ENCODE measurements at places on chromosomes 1 and 21.

- no peak for DNase-seq
Measured at GRCh38 chr1:235913311-235913710, 46.6 kb upstream of the LYST start.

DNA sequence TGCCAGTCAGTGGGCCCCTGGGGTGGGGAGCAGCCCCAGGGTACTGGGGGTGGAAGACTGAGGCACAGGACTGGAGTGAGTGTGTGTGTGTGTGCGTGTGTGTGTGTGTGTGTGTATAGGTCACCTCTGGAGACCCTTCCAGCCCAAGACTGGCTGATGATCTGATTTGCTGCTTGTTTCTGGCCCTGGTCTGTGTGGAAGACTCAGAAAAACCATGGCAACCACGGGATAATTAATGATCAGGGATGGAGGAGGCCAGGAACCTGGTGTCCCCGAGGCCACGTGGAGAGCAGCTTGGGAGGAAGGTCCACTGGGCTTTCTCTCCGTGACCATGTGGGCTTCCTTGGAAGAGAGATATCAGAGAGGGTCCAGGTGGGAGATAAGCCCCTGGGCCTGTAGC, 4.8 kb upstream of the ACTL8 start:
- no peak for DNase-seq

DNA sequence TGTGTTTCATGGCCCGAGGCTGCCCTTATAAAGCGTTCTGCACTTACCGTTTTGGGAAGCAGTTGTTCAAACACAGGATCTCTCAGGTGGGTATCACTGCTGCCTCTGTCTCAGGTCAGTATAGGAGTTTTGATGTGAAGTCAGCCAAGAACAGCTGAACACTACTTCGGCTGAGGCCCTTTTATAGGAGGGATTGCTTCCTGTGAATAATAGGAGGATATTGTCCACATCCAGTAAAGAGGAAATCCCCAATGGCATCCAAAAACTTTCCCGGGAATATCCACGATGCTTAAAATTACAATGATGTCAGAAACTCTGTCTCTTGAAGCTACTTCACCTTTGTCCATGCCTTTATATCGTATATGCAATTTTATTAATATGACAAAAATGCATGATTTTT, at the start of gene SELE:
Gene SELE, minus strand, starts transcription at position 156 of the 400 bp plus-strand sequence. CDS start 467 bp downstream, outside the sequence.
- no peak for DNase-seq

DNA sequence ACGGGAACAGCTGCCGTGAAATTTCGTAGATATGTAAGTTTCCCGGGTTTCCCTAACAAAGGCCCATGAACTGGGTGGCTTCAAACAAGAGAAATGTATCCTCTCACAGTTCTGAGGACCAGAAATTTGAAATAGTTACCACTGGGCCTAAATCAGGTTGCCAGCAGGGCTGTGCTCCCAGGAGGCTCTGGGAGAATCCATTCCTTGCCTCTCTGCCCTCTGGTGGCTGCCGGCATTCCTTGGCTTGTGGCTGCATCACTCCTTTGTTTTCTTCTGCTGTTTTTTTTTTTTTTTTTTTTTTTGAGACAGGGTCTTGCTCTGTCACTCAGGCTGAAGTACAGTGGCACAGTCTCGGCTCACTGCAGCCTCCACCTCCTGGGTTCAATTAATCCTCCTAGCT, 23.7 kb downstream of the UMODL1 start:
- no peak for DNase-seq

DNA sequence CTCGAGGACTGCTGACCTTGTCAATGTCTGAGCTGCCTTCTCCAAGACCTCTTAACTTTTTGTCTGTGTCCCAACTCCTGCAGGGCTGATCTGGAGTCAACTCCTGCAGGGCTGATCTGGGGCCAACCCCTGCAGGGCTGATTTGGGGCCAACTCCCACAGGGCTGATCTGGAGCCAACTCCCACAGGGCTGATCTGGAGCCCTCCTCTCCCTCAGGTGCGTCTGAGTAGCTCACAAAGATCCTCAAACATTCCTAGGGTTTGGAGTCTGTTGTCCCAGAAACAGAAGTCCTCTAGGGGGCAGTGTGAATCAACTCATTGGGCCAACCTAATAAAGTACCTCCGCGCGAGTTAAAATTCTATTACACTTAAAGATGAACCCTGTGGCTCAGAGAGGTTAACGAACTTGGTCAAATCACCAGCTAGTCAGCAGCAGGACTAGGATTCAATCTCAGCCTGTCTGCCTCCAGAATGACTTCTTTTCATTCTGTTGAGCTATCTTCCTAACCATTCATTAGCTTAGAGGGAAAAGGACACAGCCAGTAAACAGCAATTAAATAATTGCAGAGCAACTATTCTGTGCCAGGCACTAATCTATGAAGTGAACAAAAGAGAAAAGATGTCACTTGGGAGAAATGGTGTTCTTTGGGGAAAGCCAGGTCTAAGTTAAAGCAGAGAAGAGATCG, 17.2 kb upstream of the RLF start:
- peak; percentile 21 for DNase-seq

DNA sequence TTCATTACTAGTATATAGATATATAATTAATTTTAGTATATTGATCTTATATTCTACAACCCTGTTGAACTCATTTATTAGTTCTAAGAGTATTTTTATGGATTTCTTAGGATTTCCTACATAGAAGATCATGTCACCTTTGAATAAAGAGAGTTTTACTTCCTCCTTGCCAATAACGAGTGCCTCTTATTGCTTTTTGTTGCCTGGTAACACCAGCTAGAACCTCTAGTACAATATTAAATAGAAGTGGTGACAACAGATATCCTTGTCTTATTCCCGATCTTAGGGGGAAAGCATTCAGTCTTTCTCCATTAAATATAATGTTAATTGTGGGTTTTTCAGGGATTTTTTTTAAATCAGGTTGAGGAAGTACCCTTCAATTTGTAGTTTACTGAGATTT, 40.8 kb downstream of the WNT2B start:
- no peak for DNase-seq

- no peak for DNase-seq
Measured at GRCh38 chr1:214289574-214290272, 8.8 kb downstream of the SMYD2 start.

DNA sequence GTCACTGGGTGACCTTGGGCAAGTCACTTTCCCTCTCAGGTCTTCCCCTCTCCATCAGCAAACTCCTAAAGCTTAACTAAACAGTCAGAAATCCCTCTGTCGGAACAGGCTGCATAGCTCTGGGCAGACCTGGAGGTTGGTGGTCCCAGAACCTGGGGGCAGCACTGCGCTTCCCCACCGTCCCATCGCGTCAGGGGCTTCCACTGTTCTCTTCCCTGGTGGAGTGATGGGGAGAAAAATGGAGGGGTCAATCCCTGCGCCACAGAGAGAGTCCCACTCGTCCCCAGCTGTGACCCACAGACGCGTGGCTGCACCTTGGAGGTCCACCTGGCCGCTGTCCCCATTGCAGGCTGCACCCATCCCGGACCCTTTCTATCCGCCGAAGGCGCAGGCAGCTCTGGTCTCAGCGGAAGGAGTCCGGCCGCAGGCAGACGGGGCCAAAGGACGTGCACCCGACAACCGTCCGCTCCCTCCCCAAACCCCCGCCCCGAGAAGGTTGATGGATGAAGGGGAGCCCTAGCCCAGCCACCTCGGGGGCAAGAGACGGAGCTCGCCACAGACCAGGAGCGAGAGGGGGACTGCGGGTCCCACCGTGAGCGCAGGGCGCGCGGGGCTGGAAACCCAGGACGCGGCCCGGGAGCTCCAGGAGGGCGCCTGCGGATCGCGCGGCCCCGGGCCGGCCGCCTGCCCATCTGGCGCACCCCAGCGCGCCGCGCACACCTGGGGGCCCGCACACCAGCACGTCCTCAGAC, 588 bp upstream of the WNT3A start:
- no peak for DNase-seq

- no peak for DNase-seq
Measured at GRCh38 chr1:25435397-25436108, 4.9 kb downstream of the MACO1 start.

- no peak for DNase-seq
Measured at GRCh38 chr1:11068600-11069473, 9.0 kb upstream of the SRM start.

- DNase-seq, result no peak
Measured at GRCh38 chr1:99613716-99614115, 32.2 kb upstream of the PALMD start.

- peak; percentile 25 for DNase-seq
Measured at GRCh38 chr1:66182551-66183178, 351.3 kb upstream of the SGIP1 start.

DNA sequence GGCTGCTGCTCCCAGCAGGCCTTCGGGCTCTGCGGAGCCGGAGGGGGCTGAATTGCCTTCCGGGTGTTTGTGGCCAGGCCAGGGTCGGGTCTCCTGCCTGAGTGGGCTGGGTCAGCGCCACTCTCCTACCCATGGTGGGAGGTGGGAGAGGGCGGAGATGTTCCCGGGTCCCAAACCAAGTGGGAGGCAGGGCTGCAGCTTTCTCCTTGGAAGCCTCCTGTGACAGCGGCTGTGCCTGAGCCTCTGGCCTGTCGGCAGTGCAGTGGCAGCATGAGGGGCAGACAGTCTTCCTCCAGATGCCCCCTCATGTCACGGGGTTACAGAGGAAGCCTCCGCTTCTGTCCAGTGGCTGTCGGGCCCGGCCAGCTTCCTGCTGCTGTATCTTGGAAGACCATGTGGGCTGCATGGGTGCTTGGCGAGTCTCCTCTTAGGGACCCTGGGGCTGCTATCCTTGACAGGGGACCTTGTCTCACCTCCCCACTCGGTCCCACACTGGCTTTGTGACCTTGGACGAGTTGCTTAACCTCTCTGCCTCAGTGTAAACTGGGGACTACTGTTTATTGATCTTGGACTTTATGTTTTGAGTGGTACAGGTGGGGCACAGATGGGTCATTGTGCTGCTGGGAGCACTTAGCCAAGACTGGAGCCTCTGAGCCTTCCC, 4.3 kb downstream of the SKI start:
- no peak for DNase-seq

- no peak for DNase-seq
Measured at GRCh38 chr21:27321791-27322190, 354.9 kb upstream of the ADAMTS5 start.

GRCh38 chr1:154219541-154219940, 1.2 kb upstream of the UBAP2L start:
- no peak for DNase-seq

DNA sequence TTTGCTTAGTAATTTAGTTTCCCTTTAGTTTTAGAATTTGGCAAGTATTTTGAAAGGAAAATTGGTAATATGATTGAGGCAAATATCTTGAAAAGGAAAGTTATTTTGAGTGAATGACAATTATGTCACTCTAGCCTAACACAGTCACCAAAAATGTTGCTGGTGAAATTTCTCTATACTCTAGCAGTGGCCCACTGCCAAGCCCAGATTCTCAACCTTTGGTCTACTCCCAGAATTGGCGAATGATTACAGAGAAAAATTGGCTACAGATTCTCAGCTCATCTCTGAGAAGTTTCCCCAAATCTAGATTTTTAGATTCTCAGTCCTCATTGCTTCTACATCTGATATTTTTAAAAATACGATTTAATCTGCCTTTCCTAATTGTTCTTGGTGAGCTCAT, 84.9 kb downstream of the PIGK start:
- DNase-seq, result no peak

DNA sequence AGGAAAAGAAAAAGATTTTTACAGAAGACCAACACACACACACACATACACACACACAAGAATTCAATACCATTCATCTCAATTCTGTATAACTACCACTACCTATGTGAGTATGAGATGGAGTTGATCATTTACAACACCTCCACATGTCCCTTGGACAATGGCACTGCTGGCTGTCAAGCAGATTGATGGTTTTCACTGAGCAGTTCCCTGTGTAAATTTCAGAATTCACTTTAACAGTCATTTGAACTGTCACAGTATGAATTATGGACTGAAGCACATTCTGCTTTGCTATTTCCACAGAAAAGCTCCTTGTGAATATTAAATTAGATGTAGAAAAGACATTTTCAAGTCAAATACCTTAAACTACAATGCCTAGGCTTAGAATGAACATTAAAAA, 14.3 kb downstream of the KCNT2 start:
- no peak for DNase-seq
